ENCODE measurements at places on chromosomes 6 and 20.

DNA sequence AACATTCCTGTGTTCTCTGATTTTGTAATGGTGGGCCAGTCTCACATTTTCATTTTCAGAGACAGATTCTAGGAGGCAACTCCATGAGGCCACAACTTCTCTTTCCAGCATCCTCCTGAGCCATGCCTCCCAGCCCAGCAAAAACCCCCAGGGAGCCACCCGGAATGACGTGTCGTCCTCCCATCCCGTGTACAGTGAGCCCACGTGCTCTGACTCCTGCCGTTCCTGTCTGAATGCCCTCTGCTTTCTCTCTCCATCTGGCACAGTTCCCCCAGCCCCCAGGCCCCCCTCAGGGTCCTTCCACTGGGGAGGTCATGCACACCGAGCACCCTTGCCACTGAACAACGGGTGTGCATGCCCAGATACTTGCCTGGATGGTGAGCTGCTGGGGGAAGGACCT, 38.0 kb downstream of the C20orf203 start:
- DNase-seq = no peak

DNA sequence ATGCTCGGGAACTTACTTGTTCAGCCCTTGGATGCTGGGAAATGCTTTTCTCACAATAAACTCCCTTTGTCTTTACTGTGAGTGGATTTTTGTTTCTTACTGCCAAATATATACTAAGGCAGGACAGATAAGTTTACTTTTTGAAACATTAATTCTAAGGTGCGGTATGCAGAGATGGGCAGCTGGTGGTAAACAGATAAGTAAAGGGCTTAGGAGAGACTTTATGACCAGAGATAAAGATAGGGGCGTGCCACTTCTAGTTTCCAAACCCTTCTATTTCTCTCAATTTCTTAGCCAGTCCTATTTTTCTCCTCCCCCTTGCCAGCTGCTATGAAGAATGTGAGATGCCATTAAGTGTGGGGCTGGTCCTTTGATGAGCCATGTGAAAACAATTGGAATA, 16.3 kb downstream of the SAMD3 start:
- no peak for DNase-seq

GRCh38 chr6:155530219-155530834, 74.7 kb upstream of the NOX3 start:
- no peak for DNase-seq

- no peak for DNase-seq
Measured at GRCh38 chr6:149015535-149016525, 269.0 kb downstream of the UST start.

GRCh38 chr6:44222486-44223318, 693 bp upstream of the SLC29A1 start:
- no peak for DNase-seq

Measured in activated gamma-delta T cell treated with anti-CD3 and anti-CD28 coated beads, Interleukin-2, amount 50 U/mL, for 16 hours (primary cell).